ENCODE measurements at places on chromosomes 11 and 22.

- DNase-seq: no peak
Measured at GRCh38 chr22:43689356-43689755, 122.7 kb downstream of the EFCAB6 start.

GRCh38 chr22:30968015-30968923 is at the start of gene MORC2:
Gene MORC2 (minus strand): TSS chr22:30968774. CDS start chr22:30967889, 885 bp downstream.
- DNase-seq: no peak

- DNase-seq: no peak
Measured at GRCh38 chr11:2772544-2773031, 72.8 kb upstream of the KCNQ1OT1 start.

GRCh38 chr11:94295534-94295933 is 8.8 kb upstream of the IZUMO1R start:
- DNase-seq: no peak

- DNase-seq: no peak
Measured at GRCh38 chr22:45475063-45475747, 27.5 kb upstream of the FBLN1 start.

DNA sequence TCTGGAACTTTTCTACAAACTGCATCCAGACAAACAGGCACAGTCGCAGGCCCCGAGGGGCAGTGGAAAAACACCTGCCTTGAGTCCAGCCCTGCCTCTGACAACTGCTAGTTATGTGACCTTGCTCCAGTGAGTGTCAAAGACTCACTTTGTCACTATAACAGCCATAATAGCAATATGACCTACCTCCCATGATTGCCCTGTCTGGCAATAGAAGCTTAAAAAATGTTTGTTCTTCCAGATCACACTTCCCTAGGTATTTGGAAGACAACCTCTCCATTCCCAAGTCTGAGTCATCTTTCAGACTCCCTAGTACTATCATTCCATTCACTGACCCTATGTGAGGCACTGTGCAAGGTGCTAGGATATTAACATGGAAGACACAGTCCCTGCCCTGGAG is 74.5 kb downstream of the RPL27A start:
- no peak for DNase-seq

DNA sequence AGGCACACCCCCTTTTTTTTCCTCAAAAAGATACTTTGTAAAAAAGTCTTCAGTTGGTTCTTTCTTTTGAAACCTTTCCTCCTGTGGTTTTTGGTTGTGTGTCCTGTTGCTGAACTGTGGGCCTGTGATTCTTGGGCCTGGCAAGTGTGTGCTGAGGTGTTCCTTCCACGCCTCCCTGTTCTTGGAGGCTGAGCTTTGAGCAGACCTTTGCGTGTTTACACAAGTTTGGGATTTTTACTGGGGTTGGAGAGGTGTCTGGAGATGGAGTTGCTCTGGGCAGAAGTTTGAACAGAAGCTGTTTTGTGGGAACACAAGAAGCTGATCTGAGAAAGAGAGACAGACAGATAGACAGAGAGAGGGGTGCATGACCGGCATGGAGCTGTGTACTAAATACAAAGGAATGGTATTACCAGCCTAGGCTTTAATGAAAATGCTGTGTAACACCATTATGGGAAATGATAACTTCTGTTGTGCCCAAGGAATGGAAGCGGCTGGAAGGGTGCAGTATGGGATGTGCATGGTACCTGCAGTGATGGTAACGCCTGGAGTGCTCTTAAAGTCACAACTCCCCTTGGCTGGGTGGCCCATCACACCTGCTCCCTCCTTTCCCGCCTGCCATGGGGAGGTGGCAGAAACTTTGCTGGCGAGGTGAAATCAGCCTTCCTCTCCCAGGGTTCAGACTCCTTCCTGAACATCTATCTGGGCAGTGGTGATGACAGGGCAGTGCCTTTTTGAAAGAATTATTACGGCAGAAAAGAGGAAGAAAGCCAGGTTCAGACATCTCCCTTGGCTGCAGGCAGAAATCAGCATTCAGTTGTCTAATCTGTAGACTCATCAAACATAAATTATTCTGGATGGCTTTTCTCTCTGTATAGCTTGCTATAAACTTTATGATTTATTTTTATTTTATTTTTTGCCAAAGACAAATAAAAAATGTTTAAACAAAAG is 70.4 kb downstream of the LDLRAD3 start:
- DNase-seq: no peak
